Uterus (tissue), 4 donors: ENCODE measurements at places on chromosomes 3 and 15. TPM values are rescaled to one million over a fixed set of nuclear protein-coding genes. Genes with fewer than 3 reads are reported as not detected.

Gene NR2F2
- 37.9 TPM for total RNA-seq

Gene GALNT15
- 6.6 TPM for total RNA-seq

Gene SPATA12
- 0.21 TPM for total RNA-seq

- peaks cover 22% of the 10 kb centered on the region for H3K4me1 ChIP-seq
- H3K27ac ChIP-seq: no peak overlapping the region
- H3K36me3 ChIP-seq: no peaks in the 10 kb centered on the region
- no peak overlapping the region for H3K4me3 ChIP-seq
Measured at GRCh38 chr3:184359610-184360009, 1.8 kb downstream of the CLCN2 start.

DNA sequence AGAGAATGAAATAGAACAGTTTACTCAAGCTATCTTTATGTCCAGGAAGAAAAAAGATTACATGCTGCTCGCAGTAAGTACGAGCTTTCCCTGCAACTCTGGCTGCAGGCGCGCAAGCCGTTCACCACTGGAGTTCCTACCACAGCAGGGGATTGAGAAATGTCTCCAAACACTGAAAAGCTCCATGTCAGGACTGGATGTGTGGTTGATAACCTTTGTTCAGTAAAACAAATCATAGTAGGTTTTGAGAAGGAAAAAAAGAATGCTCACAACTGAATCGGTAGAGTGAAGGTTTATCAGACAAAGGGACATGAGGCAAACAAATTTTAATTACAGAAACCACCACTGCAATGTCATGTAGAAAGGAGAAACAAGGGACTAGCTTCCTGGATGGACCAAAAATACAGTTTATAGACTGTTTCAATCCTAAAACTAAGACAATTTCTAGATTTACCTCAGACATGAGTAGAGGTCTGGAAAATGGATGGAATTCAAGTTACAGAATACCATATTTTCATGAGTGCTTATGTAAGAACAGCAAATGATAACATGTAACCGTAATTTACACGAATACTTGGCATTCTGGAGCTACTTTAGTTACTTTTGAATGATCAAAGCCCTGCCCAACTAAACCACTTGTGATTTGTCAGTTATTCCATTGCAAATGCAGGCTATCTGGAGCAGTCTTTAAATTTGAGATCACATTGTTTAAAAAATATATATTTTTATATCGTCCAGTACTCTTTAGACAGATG, 471.1 kb downstream of the SHQ1 start:
- H3K27ac ChIP-seq: no peak overlapping the region
- no peaks in the 10 kb centered on the region for H3K36me3 ChIP-seq
- H3K27me3 ChIP-seq: no peaks in the 10 kb centered on the region
- no peaks in the 10 kb centered on the region for H3K4me1 ChIP-seq
- no peak overlapping the region for H3K4me3 ChIP-seq
- DNase-seq: no peak

GRCh38 chr3:21551019-21551418, 200.0 kb downstream of the ZNF385D start:
- H3K4me1 ChIP-seq: no peaks in the 10 kb centered on the region
- H3K27ac ChIP-seq: no peak overlapping the region
- no peak for DNase-seq
- H3K27me3 ChIP-seq: no peaks in the 10 kb centered on the region

DNA sequence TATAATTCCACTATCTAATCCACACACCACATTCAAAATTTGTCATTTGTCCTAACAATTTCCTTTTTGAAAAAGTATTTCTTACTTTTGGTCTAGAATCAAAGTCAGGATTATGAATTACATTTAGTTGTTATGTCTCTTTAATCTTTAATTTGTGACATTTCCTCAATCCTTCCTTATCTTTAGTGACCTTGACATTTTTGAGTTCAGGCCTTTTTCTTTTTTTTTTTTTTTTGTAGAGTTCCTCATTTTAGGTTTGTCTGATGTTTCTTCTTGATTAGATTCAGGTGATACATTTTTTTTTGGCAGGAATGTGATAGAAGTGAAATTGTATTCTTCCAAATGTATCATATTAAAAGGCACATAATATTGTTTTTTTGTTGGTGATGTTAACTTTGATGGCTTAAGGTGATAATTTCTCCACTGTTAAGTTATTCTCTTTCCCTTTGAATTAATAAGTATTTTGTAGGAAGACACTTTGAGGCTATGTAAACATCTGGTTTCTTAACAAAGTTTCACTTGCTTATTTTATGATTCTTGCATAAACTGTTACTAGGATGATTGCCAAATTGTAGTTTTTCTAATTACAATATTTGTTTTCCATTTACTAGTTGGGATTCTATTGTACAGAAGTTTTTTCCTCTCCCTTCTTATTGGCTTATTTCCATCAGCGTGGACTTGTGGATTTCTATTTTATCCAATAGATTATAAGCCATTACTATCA, 16.3 kb downstream of the SLC35G2 start:
- no peaks in the 10 kb centered on the region for H3K36me3 ChIP-seq
- no peak overlapping the region for H3K27ac ChIP-seq
- H3K4me1 ChIP-seq: no peaks in the 10 kb centered on the region
- DNase-seq: no peak
